MCF 10A (cell line): ENCODE measurements at places on chromosomes 6 and 20. TPM values are rescaled to one million over a fixed set of nuclear protein-coding genes. Genes with fewer than 3 reads are reported as not detected.

GPRC6A gene
- not detected in 2 replicates for total RNA-seq

LY6G6D gene
- not detected in 2 replicates for total RNA-seq

CRISP2 gene
- not detected in 2 replicates for total RNA-seq

RIPOR3 gene
- total RNA-seq = not detected in 2 replicates

DNA sequence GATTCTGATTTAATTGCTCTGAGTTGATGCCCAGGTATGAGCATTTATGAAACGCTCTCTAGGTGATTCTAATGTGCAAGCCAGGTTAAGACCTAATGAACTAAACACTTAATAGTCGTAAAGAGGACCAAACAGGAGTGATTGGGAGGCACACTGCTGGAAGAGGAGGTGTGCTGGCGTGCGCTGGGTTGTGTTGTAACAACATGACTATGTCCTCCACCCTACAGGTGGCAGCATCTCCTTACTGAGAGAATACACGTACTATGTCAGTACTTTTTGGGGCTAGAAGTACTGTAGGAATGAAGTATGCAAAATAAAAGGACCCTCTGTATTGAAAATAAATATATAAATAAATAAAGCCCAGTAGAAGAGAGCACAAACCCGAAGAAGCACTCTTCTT is 11.9 kb downstream of the C6orf89 start:
- peak; percentile 25 for DNase-seq

LTB gene
- total RNA-seq = 0.37 TPM in 1 of 2 replicates, not detected in the other

DNA sequence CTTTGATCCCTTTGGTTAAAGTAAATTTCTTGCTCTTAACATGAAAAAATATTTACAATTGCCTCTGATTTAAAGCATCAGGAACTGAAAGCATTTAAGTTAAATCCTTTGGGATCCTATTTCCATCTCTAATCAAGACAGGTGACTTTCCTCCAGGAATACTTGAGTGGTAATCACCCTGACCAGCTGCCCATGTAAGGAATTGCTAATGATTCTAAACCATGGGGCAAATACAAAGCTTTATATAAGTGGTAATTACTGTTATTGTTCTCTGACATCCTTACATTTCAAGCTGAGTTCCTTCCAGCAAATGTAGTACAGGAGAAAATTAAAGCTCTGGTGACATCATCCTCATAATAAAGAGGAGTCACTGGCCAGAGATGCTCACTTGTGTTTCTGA is 100.6 kb downstream of the CRYBG1 start:
- DNase-seq = no peak

GRCh38 chr6:14754751-14755513 is 490.9 kb upstream of the JARID2 start:
- DNase-seq = no peak

MARCKS gene
- total RNA-seq = 39.3 and 59.9 TPM in 2 replicates

DNA sequence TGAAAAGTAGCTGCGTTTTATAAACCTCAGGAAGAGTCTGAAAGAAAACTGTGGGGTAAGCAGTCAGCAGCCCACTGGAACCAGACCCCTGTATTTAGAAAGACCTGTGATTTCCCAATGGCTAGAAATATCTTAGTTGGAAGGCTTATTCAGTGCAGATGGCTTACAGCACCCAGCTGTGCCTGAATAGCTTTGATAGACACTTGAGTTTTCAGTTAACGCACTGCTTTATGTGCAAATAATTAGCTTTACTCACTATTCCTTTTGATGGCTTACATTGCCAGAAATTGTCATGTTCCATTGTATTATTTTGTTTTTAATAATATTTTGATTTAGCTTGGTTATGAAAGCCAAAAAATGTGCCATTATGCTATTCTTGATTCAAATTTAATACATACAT is 465.3 kb upstream of the SYNCRIP start:
- DNase-seq = no peak

- no peak for DNase-seq
Measured at GRCh38 chr6:40762981-40763380, 175.8 kb upstream of the LRFN2 start.

SLC44A4 gene
- total RNA-seq = not detected in 2 replicates

GJA1 gene
- total RNA-seq = not detected in 2 replicates

DNA sequence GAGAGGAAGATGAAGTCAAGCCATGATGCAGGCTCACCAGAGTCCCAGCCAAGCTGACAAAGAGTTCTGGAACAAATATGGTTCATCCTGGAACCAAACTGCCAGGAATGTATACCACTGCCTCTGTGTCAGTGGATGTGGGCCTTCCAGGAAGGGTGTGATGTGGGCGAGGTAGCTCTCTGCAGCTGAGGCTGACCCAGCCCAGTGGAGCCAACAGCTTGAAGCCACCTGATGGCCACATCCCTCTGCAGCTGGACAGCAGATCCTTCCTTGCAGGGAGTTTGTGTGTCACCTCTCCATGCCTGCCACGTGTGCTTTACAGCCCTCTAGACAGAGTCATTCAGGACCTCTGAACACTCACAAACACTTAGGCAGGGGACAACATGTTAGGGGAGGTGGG is 142.0 kb upstream of the RIN2 start:
- DNase-seq = no peak

DNA sequence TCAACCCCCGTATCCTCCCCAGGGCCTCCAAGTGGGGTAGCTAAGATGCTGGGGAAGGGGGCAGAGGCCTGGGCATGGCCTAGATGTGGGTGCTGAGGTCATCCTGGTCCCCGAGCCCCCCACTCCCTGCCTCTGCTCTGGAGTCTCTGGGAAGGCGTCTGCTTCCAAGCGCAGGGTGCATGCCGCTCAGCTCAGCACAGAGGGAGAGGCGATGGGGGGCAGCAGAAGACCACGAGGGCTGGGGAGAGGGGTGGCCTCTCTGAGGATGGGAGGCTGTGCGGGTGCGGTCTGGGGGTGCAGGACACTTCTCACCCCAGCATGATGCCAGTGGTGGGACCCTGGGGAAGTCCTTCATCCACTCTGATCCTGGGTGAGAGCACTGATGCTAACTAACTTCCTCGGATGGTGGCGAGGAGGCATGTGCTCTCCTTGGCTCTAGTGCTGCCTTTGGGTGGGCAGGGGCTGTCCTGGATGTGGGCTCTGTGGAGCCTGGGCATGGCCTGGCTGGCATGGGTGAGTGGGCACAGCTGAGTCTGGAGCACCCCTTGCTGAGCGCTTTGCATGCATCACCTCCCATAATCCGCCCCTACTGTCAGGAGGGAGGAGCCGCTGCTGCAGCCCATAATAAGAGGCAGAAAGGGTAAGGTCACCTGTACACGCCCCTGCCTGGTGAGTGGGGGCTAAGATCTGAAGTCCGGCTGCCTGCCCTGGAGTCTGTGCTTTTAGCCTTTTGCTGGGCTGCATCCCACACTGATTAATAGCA is 34.7 kb downstream of the EFCAB8 start:
- DNase-seq = no peak
